Type B pancreatic cell (in vitro differentiated cells): ENCODE measurements at places on chromosomes 7 and 10. TPM values are rescaled to one million over a fixed set of nuclear protein-coding genes. Genes with fewer than 3 reads are reported as not detected.

DNA sequence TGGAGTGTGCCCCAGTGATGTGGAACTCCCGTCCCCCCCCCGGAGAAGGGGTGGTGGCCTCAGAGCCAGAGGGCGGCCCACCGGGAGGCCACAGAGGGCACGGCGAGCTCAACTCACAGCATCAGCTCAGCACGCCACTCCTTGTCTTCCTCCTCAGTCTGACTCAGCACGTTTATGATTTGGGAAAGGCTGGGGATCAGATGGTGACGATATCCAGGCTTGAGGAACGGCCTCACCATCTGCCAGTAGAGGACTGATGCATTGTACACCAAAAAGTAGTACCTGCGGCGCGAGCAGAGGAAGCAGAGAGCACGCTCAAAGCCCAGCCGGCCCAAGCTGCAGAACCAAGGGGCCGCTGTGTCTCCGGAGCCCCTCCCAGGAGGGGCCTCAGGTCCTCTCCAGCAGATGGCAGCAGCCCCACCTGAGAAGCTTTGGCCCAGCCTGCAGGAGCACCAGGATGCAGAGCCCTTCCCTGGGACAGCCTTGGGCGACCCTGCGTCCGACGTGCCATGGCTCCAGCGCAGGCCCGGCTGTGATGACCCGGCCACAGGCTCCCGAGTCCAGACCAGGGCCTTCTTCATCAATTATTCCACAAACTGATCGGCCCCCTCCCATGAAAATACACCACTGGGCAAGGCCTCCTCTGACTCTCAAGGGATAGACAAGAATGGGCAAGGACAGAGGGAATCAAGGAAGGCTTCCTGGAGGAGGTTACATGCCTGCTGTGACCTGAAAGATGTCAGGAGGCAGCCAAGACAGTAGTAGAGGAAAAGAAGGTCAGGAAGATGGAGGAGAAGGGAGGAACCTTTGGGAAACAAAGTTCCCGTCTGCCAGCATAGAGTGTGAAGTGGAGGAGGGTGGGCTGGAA lies 3.7 kb downstream of the CFAP46 start:
- DNase-seq, result no peak
- H3K36me3 ChIP-seq, result no peaks in the 10 kb centered on the region
- H3K27me3 ChIP-seq, result peaks cover under 1% of the 10 kb centered on the region
- no peak overlapping the region for H3K27ac ChIP-seq

DNA sequence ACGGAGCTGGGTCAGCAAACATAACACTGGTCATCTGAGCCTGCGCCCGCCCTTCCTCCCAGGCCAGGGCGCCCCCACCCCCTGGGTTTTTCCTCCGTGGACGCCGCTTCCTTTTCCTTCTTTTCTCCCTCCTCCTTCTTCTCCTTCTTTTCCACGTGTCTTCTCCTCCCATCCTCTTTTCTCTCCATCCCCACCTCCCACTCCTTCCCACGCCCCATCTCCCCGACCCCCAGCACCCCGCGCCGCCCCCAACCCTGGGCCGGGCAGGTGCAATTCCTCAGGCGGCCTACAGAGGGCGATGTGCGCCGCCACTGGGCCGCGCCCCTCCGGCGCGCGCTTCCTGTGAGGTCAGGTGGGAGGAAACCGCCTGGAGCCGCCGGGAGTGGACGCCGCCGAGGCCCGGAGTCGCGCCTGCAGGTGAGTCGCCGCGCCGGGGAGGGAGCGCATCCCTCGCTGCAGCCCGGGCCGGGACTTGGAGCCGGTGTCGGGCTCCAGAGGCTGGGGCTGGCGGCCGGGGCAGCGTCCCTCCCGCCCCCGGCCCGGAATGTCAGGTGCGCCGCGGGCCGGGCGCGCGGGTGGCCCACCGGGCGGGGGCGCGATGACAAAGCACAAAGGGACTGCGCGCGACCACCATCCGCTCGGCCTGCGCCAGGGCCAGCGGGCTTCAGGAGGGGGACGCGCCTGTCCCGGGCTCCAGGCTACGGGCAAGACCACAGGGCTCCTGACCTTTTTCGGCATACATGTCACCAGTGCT lies at the start of gene FAM241B:
TSS of gene FAM241B (plus strand) at position 351 of the 754 bp plus-strand sequence. CDS start 1,497 bp downstream, outside the sequence.
- H3K27me3 ChIP-seq, result peaks cover 25% of the 10 kb centered on the region
- H3K36me3 ChIP-seq, result no peaks in the 10 kb centered on the region
- H3K27ac ChIP-seq, result no peak within 1 kb of the TSS
- H3K4me1 ChIP-seq, result no peaks in the 10 kb centered on the region
- peak within 1 kb of the TSS; percentile 83 for H3K4me3 ChIP-seq

DNA sequence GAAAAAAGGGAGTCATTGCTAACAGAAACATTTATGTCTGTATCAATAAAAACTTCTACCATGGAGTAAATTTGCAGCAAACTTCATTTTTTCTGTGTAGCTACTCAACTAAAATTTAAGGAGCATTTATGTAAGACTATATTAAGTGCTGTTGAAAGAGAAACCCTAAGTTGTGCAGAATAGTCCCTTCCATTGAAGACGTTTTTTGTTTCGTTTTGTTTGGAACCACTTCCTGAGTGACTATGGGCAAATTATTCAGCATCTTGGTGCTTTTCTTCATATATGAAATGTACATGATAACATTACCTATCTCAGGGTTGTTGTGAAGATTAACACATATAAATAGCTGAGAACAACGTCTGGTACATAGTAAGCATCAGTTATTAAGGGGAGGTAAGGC lies 24.3 kb downstream of the SEM1 start:
- no peak for DNase-seq
- H3K4me1 ChIP-seq, result no peaks in the 10 kb centered on the region
- H3K27ac ChIP-seq, result no peak overlapping the region

- H3K27me3 ChIP-seq, result peaks cover 15% of the 10 kb centered on the region
- peaks cover 12% of the 10 kb centered on the region for H3K36me3 ChIP-seq
- peaks cover 9% of the 10 kb centered on the region for H3K4me1 ChIP-seq
- no peak overlapping the region for H3K27ac ChIP-seq
- DNase-seq, result no peak
- H3K4me3 ChIP-seq, result peak overlapping the region; percentile 91
Measured at GRCh38 chr7:50450590-50451032, 461 bp upstream of the FIGNL1 start.

GRCh38 chr10:25811052-25811685 lies 122.9 kb upstream of the MYO3A start:
- peaks cover 63% of the 10 kb centered on the region for H3K27me3 ChIP-seq
- no peaks in the 10 kb centered on the region for H3K36me3 ChIP-seq
- peaks cover 5% of the 10 kb centered on the region for H3K4me1 ChIP-seq
- no peak for DNase-seq
- no peak overlapping the region for H3K27ac ChIP-seq
- no peak overlapping the region for H3K4me3 ChIP-seq

DNA sequence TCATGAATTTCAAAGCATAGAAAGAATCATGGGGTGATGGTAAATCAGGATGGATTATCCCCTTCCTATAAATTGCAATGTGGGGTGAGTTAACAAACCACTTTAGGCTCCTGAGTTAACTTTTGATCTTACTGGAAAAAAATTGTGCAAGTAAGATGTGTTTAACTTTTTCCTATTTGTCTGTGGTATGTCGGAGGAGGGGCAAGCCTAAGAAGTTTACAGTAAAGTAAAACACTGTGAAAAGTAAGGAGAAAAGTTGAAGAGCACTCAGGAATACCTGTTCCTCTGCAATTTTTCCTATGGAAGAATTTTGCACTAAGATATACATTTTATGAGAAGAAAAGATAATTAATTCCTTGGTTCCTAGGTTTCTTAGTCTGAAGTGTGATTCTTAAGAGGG lies 44.4 kb downstream of the IFIT5 start:
- no peak overlapping the region for H3K27ac ChIP-seq
- no peaks in the 10 kb centered on the region for H3K4me1 ChIP-seq
- H3K27me3 ChIP-seq, result no peaks in the 10 kb centered on the region
- DNase-seq, result no peak
- H3K4me3 ChIP-seq, result no peak overlapping the region

- peaks cover 7% of the 10 kb centered on the region for H3K27me3 ChIP-seq
- DNase-seq, result no peak
- no peak overlapping the region for H3K4me3 ChIP-seq
- no peak overlapping the region for H3K27ac ChIP-seq
- H3K4me1 ChIP-seq, result no peaks in the 10 kb centered on the region
Measured at GRCh38 chr7:45447296-45447695, 126.9 kb upstream of the ADCY1 start.

DNA sequence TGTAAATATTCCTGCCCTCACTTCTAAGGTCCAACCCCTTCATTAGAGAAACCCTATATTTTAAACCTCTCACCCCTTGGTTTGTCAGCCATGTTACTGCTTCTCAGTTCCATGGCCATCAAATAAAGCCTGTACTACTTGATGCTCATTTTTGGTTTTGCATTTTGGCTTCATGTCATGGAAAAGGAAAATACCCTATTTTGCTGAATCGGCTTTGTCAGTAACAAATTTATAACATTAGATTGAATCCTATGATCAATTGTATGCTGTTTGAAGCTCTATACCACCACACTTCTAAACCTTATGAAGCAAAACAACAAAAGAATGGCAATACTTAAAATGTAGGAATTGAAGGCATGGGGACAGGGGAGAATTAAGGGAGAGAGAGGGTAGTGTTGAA lies 333.1 kb downstream of the ETV1 start:
- DNase-seq, result no peak
- H3K36me3 ChIP-seq, result no peaks in the 10 kb centered on the region
- no peaks in the 10 kb centered on the region for H3K4me1 ChIP-seq
- no peak overlapping the region for H3K4me3 ChIP-seq

DNA sequence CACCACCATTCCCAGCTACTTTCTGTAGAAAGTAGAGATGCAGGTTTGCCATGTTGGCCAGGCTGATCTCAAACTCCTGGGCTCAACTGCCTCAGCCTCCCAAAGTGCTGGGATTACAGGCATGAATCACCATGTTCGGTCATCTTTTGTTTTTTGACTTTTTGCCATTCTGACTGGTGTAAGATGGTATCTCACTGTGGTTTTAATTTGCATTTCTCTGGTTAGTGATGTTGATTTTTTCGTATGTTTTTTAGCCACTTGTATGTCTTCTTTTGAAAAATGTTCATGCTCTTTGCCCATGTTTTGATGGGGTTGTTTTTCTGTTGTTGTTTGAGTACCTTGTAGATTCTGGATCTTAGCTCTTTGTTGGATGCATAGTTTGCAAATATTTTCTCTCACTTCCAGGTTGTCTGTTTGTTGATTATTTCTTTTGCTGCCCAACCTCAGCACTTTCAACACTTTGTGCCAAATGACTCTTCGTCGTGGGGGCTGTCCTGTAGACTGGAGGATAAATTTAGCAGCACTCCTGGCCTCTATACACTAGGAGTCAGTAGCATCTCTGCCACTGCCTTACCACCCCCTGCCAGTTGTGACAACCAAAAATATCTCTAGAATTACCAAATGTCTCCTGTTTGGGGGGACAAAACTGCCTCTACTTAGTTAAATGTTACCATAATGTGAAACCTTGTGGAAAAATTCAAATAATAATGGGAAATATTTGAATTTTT lies 6.5 kb upstream of the CPED1 start:
- H3K27me3 ChIP-seq, result no peaks in the 10 kb centered on the region
- H3K4me1 ChIP-seq, result peaks cover 9% of the 10 kb centered on the region
- no peak for DNase-seq
- H3K27ac ChIP-seq, result no peak overlapping the region

DNA sequence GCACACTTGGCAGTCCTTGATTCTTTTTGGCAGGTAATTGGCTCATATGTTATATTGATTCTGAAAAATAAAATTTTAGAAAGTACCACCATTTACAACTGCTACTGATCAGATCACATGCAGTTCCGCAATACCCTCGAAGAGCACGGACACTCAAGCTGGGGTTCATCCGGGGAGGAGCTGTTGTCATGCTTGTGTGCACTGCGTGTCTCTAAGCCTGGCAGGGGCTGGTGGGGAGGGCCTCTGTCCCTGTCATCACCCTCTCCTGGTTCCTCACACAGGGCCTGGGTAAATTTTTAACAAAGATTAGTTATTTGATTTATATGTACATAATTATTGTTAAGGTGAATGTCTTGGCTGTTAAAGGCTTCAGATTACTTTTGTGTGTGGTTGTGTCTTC lies 45.2 kb downstream of the TRRAP start:
- peaks cover 42% of the 10 kb centered on the region for H3K36me3 ChIP-seq
- H3K4me3 ChIP-seq, result no peak overlapping the region
- no peak overlapping the region for H3K27ac ChIP-seq
- no peak for DNase-seq

- peaks cover 13% of the 10 kb centered on the region for H3K4me1 ChIP-seq
- no peak overlapping the region for H3K27ac ChIP-seq
- H3K4me3 ChIP-seq, result no peak overlapping the region
- no peak for DNase-seq
- no peaks in the 10 kb centered on the region for H3K27me3 ChIP-seq
Measured at GRCh38 chr10:26486304-26486703, 48.2 kb downstream of the APBB1IP start.

GRCh38 chr7:50470250-50471163 lies 20.4 kb upstream of the FIGNL1 start:
- no peaks in the 10 kb centered on the region for H3K4me1 ChIP-seq
- H3K27ac ChIP-seq, result no peak overlapping the region
- H3K27me3 ChIP-seq, result peaks cover 5% of the 10 kb centered on the region
- no peak for DNase-seq
- H3K36me3 ChIP-seq, result no peaks in the 10 kb centered on the region
- H3K4me3 ChIP-seq, result no peak overlapping the region

DNA sequence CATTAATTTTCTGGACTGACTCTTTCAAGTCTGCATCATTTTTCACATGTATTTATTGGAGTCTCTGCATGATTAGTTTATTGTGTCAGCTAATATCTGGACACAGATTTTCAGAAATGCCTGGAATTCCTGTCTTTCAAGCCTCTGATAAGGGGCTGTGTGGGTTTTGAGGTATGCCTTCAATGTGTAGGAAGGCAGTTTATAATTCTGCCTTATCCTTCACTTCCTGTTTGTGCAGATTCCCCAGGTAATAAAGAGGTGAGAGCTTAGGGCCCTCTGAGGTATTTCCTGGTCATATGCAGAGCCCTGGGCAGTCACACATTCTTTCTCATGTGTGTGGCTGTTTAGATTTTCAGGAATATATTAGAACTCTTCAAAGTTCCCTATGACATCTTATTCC lies 79.4 kb upstream of the PRKCQ start:
- H3K27me3 ChIP-seq, result peaks cover 18% of the 10 kb centered on the region
- H3K36me3 ChIP-seq, result no peaks in the 10 kb centered on the region
- H3K27ac ChIP-seq, result no peak overlapping the region

GRCh38 chr10:103021900-103022293 lies 103.8 kb downstream of the CNNM2 start:
- H3K4me1 ChIP-seq, result peaks cover 10% of the 10 kb centered on the region
- no peaks in the 10 kb centered on the region for H3K27me3 ChIP-seq
- peaks cover 7% of the 10 kb centered on the region for H3K36me3 ChIP-seq
- H3K27ac ChIP-seq, result peak overlapping the region; percentile 61

ACSM6 gene
- total RNA-seq, result not detected in 2 replicates

WEE2 gene
- not detected in 2 replicates for total RNA-seq

SYT15B gene
- 0.24 and 0.58 TPM in 2 replicates for total RNA-seq

CYP2C19 gene
- total RNA-seq, result 3.7 and 6.8 TPM in 2 replicates
